Fibroblast of villous mesenchyme (primary cell): ENCODE measurements at places on chromosomes 4 and X. TPM values are rescaled to one million over a fixed set of nuclear protein-coding genes. Genes with fewer than 3 reads are reported as not detected.

DNA sequence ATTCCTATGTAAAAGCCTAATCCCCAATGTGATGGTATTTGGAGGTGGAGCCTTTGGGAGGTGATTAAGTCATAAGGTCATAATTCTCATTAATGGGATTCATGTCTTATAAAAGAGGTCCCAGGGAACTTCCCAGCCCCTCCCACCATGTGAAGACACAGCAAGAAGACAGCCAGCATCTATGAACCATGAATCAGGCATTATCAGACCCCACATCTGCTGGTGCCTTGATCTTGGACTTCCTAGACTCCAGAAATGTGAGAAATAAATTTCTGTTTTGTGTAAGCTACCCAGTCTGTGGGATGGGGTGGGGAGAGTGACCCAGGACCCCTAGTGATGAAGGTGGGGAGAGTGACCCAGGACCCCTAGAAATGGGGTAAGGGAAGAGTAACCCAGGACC lies 6.1 kb upstream of the DAPP1 start:
- no peak for DNase-seq

- DNase-seq = peak; percentile 13
Measured at GRCh38 chr4:142480244-142480643, 365.9 kb downstream of the INPP4B start.

DNA sequence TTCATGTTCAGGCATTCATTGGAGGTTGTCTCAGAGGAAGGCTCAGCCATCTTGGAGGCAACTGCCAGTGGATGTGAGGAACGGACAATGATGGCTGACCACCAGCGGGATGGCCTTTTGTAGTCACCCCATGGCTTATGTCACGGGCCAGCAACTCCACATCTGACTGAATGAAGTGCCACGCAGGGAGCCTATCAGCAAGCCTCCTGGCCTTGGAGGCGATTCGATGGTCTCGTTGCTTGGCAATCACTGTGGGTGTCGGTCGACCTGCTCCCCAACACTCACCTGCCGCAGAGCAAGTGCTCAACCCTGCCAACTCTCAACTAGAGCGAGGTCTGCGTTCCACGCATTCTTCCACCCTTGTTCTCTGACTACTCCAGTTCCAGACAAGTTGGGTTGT lies 7.4 kb downstream of the H2BW2 start:
- no peak for DNase-seq

DNA sequence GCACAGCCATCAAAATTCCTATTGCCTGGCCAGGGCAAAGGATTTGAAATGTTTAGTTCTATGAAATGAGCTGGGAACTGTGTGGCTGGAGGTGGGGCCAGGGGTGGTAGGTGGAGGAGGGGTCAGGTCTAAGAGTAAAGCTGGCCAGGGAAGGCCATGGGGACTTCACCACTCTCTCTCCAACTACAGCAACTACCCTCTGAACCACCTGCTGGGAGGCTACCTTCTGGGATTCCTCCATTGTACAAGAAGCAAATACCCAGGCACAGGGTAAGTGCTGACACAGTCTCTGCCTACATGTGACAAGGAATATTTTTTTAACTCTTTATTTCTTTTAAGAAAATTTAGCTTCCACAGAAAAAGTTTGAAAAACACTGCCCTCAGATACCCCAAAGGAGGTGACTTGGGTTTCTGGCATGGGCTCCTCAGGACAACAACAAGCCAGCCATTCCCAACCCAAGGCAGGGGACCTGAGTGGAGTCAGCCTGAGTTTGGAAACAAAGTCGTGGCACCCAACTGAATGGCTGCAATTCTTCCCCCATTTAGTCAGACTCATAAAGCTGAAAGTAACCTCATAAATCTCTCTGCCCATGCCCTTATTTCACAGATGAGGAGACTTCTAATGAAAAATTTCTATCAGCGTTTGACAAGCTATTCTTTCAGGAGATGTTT lies 593.8 kb upstream of the DIPK2B start:
- DNase-seq = no peak

DNA sequence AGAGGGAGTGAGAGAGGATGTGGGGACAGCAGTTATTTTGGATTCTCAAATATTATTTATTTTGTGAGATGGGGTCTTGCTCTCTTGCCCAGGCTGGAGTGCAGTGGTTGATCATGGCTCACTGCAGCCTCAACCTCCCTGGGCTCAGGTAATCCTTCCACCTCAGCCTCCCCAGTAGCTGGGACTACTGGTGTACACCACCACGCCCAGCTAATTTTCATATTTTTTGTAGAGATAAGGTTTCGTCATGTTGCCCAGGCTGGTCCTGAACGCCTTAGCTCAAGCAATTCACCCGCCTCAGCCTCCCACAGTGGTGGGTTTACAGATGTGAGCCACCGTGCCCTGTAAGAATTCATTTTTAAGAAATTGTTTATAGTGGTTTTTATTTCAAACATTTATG lies 61.2 kb downstream of the FHDC1 start:
- no peak for DNase-seq

DNA sequence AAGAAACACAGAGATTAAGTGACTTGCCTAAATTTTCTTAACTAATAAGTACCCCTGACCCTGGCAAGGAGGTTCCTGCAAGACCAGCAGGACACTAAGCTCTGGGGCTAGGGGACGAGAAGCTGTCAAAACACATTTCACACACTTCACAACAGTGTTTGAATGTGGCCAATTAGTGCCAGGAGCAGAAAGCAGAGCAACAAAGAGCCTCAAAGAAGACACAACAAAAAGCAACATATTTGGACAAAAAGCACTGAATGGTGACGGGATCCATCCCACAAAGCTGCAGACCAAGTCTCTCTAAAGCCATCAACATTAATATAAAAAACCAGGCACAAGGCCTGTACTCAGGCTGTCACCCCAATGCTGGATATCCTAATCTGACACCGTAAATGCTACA lies 361.9 kb upstream of the RASGEF1B start:
- no peak for DNase-seq

DNA sequence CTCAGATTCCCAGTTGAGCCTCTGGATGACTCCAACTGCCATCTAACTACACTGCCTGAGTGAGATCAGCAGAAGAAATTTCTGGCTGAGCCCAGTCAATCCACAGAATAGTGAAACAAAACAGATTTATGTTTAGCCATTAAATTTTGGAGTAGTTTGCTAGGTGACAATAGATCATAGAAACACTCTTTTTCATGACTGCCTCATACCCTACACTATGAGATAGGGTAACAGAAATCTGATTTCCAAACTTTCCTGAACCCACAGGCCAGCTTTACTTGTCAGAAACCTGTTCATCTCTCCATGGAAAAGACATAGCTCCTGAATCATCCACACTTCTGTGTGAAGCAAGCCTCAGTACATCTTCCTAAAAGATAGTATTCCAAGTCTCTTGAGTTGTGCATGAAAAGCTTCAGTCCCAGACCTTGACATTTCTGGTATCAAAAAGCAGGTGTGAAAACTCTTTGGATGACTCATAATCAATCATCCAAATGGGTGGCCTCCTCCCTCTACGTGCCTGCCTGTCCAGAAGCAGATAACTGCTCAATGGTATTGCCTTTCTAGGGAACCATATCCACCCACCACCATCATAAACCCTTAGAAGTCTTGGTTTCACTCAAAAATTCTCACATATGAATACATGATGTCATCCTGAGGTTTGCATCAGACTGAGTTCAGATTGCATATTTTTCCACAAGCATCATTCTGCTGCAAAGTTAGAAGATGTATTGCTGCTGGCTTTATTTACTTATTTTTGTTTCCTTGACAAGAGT lies 47.5 kb upstream of the RAP2C start:
- DNase-seq = peak; percentile 58

- DNase-seq = peak; percentile 57
Measured at GRCh38 chr4:48141048-48141447, 7.0 kb upstream of the TXK start.

DNA sequence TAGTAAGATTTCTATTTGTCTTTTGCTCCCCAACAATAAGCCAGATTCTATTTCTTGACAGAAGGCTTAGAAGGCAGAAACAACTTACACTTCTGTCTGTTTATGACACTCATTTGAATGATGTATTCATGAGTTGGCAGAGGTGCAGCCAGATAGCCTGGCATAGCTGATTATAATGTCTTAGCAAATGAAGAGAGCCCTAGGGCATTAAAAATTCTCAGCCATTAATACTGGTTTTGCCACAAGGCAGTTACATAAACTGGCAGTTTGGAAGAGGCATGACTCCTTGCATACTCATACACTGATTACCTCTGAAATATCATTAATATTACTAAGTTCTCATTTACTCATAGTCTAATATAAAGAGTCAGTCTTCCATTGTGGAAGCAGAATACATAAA lies 728.5 kb upstream of the NDST4 start:
- DNase-seq = no peak

DNA sequence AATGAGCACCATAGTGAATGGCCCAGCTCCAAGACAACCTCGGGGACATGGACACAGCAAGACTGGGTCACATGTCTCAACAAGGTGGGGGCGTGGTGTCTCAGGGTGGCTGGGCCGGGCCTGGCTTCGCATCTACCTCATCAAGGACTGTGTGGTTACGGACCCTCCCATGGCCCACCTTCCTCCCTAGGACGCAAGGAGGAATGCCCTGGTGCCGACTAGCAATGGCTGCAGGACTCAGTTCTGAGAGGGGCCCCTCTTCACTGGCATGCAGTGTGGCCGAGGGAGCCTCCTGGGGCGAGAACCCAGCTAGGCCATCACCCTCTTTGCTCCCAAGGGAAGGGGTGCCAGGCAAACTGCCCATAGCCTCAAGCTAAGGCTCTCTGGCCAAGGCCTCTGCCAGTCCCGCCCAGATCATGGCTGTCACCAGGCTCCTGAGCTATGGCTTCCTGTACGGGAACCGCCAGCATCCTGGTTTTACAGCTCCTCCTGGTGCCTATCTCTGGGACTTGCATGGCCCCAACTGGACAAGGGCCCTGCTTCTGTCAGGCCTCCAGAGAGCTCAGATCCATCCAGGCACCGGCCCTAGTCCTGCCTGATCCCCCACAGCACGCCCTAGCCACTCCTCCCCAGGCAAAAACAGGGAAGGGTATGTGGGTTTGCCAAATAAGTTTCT lies 218.0 kb upstream of the AGTR2 start:
- DNase-seq = no peak

GRCh38 chr4:531076-531475 lies 32.1 kb downstream of the PIGG start:
- no peak for DNase-seq

DNA sequence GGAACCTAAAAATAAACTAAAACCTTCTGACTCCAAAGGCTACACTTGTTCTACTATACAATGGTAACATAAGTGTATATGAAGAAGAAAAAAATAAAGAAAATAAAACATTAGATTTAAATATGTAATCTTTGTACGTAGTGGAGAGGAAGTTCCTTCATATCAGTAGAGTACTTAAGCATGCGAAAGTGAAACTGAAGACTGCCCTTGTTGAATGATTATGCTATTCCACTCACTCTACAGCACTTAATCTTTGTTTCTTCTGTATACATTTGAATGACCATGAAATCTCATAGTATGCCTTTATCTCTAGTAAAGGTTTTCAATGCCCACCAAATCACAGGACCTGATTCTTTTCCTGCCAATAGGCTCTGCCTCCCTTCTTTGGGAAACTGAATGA lies 78.9 kb downstream of the NDST3 start:
- peak; percentile 30 for DNase-seq

GRCh38 chr4:25650311-25650710 lies 5.3 kb upstream of the SLC34A2 start:
- no peak for DNase-seq

DNA sequence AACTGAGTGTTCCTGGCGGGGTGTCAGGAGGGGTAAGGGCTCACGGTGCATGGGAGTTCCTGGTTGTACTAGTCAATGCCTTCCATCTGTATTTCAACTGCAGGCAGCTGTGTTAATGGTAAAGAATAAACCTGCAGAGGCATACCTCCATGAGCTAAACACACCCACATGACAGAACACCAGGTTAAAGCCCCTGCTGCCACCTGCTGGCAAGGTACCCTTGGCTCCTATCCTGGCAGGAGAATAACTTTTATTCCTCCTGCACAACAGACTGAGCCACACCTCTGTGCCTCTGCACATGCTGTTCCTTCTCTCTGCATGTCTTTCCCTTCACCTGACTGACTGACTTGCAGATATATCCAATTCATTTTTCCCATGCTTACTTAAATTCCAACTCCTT lies 11.1 kb downstream of the ITIH6 start:
- no peak for DNase-seq

GRCh38 chrX:133171962-133172708 lies 46.0 kb downstream of the TFDP3 start:
- peak; percentile 12 for DNase-seq

DNA sequence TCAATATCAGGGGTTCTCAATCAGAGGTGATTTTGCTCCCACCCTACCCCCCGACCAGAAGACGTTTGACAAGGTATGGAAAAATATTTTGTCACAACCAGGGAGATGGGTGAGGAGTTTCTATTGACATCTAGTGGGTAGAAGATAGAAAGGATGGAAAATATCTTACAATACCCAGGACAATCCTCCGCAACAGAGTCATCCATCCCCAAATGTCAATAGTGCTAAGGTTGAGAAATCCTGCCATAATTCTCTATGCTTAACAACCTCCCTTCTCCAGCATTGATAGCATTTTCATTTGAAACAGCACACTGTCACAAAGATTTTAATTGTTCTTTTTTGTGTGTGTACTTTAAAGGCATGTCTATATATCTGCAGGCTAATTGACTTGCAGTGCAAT lies 890.5 kb downstream of the PDHA2 start:
- DNase-seq = no peak

GRCh38 chr4:145843639-145844038 lies 95.0 kb downstream of the ZNF827 start:
- DNase-seq = no peak

GRCh38 chr4:141789716-141790115 lies 153.3 kb downstream of the IL15 start:
- no peak for DNase-seq

DNA sequence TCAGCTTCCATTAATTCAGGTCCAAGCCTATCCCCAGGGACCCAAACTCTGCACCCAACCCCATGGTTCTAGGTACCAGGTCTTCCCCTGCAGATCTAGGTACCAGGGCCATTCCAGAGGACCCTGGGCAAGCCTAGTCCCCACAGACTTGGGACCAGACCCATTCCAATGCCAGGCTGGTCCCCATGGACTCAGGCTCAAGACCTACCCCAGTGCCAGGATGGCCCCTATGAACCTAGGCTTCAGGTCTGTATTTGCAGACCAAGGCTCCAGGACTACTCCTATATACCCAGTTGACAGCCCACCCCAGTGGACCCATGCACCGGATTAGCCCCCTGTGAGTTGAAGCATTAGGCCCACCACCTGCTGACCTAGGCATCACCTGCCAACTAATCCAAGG lies 8.9 kb downstream of the MTHFD2L start:
- DNase-seq = no peak

MAOB gene
- total RNA-seq = under 0.01 and 0.43 TPM in 2 replicates

BMP3 gene
- under 0.01 TPM in 1 of 2 replicates, not detected in the other for total RNA-seq

GYPE gene
- total RNA-seq = 0.64 and 0.86 TPM in 2 replicates

HMX1 gene
- total RNA-seq = not detected in 2 replicates

MAGEA9B gene
- total RNA-seq = under 0.01 TPM in 1 of 2 replicates, not detected in the other

GK2 gene
- under 0.01 TPM in 1 of 2 replicates, not detected in the other for total RNA-seq

LDB2 gene
- total RNA-seq = 19.9 and 24.2 TPM in 2 replicates

SERPINA7 gene
- total RNA-seq = not detected in 2 replicates

AP1S2 gene
- 27.4 and 39.7 TPM in 2 replicates for total RNA-seq

LRBA gene
- 27.4 and 38.4 TPM in 2 replicates for total RNA-seq

RFC1 gene
- 55.3 and 56.0 TPM in 2 replicates for total RNA-seq

RBMXL3 gene
- not detected in 2 replicates for total RNA-seq

MXRA5 gene
- 20.7 and 45.4 TPM in 2 replicates for total RNA-seq
